ENCODE measurements at places on chromosomes 4 and X. TPM values are rescaled to one million over a fixed set of nuclear protein-coding genes. Genes with fewer than 3 reads are reported as not detected.

Gene ADH1C
- total RNA-seq, result 10.8 TPM

Gene SPANXB1
- not detected for total RNA-seq

Gene FAM9B
- not detected for total RNA-seq

Gene BEX5
- 1.5 TPM for total RNA-seq

Gene CXXC4
- total RNA-seq, result 0.19 TPM

DNA sequence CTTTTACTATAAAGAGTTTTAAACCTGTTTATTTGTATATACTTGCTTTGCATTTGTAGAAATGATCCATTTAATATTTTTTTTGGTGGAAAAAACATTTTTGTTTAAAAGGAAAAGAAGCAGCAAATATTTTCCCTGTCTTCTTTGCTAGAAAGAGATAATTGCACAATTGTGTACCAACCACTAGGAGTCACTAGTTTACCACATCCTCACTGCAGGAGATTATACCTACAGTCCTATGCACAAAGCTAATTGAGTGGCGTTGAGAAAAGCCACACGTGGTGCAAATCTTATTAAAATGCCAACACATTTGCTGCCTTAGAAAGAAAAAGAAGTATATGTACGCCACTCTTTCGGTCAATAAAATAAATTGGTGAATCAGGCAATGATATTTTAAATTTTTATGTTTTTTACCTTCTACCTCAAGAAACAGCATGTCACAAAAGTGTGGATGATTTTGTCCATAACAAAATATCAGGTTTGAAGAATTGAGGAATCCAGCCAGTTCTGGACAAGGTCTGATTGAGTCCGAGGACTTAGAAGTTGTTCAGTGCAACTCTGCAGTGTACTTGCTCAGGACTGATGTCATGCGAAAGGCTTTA, 102.9 kb downstream of the GRXCR1 start:
- no peak for DNase-seq

- no peak for DNase-seq
These were observed 652 bp downstream of the SRPX start for GRCh38 chrX:38220024-38220414.

GRCh38 chrX:2486476-2487133, 14.2 kb downstream of the DHRSX start:
- no peak for DNase-seq

- DNase-seq, result no peak
These were observed 32.7 kb downstream of the PF4 start for GRCh38 chr4:73948990-73949706.

DNA sequence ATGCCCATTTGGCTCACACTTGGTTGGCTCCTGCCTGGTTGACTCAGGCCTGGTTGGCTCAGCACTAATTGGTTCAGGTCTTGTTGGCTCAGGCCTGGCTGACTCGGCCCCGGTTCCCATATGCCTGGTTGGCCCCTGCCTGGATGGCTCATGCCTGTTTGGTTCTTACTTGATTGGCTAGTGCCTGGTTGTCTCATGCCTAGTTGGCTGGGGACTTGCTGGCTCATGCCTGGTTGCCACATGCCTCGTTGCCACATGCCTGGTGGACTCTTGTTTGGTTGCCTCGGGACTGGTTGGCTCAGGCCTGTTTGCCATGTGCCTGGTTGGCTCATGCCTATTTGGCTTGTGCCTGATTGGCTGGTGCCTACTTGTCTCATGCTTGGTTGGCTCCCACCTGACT, 103.7 kb downstream of the APOOL start:
- DNase-seq, result no peak

Data from esophagus squamous epithelium (tissue), 5 donors.